NCI-H1417 treated with DMSO at 0.1 percent for 48 hours (cell line): ENCODE measurements at places on chromosomes 13 and 19.

DNA sequence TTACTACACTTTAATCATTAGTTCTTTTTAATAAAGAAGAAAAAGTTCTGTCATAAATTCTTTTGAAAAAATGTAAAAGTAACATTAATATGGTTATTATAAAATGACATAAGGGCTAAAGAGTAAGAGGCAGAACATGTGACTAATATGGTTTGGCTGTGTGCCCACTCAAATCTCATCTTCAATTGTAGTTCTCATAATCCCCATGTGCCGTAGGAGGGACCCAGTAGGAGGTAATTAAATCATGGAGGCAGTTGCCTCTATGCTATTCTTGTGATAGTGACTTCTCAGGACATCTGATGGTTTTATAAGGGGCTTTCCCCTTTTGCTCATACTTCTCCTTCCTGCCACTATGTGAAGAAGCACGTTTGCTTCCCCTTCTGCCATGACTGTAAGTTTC, 104.5 kb downstream of the UGGT2 start:
- DNase-seq = no peak

GRCh38 chr13:98829541-98829940, 77.1 kb upstream of the SLC15A1 start:
- no peak for DNase-seq

GRCh38 chr13:33514362-33514761, 228.8 kb upstream of the STARD13 start:
- DNase-seq = no peak

DNA sequence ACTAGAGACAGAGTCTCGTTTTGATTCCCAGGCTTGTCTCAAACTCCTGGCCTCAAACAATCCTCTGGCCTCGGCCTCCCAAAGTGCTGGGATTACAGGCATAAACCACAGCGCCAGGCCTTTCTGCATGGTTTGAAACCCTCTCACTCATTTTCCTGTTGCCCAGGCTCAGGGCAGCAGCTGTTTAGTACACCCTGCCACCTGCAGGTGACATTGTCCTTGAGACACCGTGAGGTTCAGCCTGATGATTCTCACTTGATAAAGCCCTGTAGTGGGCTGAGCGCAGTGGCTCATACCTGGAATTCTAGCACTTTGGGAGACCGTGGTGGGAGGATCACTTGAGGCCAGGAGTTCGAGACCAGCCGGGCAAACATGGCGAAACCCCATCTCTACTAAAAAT, 12.5 kb downstream of the IL12RB1 start:
- DNase-seq = no peak

- no peak for DNase-seq
Observed at GRCh38 chr19:917323-918151, at the start of gene KISS1R. TSS of gene KISS1R (plus strand) at chr19:917333. CDS start at chr19:917503, 170 bp downstream.

DNA sequence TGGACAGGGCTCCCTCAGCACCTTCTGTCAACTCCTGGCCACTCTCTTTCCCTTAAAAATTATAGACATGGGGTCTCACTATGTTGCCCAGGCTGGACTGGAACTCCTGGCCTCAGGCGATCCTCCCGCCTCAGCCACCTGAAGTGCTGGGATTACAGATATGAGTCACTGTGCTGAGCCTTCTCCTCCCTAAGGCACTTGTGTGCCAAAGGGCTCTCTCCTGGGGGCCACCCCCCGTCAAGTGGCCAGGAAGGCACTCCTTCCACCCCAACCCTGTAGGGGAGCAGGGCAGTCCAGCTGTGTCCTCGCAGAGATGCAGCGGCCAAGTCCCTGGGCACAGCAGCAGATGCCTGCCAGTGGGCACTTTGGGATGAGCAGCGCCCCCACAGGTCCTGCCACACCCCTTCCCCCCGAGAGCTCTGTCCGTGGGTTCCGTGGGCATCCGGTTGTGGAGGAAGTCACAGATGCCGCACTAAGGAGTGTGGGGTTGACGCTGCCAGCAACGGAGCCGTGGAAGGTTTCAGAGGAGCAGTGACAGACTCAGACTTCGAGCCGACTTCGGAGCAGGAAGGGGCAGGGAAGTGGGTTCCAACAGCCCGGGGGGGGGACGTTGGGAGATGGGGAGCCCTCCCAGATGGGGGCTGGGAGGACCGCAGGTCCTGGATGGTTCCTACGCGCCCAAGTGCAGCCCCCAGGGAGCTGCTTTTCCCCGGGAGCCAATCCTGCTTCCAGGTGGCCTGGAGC, 3.3 kb upstream of the UQCR11 start:
- DNase-seq = no peak

DNA sequence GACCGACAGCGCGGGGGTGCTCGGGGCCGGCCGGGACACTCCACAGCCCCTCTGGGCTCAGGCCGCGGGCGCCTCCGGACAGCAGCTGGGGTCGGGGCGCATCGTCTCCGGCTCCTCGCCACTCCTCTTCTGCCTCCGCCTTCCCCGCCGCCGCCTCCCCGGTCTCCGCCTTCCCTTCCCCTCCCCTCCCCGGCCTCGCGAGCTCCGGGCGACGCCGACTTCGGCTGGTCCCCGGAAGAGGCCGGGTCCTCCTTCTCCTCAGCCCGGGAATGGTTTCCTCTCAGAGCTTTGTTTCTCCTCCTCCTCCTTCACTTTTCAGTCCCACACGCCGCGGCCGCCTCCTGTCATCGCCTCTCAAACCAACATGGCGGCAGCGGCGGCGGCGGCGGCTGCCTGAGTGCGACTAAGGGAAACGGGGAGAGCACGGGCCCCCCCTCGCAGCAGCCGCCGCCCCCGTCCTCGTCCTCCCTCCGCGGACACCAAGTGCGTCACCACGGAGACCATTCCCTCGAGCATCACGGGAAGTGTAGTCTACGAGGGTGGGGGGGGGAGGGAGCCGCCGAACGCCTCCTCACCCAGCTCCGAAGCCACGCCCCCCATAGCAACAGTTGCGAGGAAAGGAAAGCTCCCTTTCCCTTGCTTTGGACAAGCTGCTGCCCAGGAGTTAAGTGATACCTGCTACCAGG, at the start of gene UBL3:
Gene UBL3 (minus strand): TSS at position 405 of the 686 bp plus-strand sequence. CDS start 1,079 bp downstream, outside the sequence.
- DNase-seq = peak; percentile 48

DNA sequence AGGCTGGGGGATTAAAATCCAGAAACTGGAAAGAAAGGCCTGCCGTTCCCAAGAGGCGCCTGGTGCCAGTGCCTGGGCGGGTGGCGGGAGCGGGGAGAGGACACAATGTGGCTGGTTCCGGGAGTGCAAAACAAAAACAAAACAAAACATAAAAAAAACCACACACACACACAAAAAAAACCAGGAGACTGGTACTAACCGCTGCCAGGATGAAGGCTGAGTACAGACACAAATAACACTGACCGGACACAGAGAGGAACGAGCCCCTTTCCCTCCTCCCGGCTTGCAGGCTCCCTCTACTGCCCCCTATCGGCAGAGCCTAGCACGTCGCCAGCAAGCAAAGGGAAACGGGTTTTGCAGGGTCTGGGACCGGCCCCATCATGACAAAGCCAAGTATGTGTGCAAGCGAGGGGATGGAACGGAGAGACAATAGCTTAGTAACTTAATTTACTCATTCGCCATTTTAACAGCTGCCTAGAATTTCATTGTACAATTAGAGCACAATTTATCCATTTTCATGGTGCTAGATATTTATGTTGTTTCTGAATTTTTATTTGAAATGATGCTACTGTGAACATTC, 17.9 kb upstream of the ZDHHC20 start:
- no peak for DNase-seq

GRCh38 chr19:29318581-29318980, 105.6 kb upstream of the UQCRFS1 start:
- no peak for DNase-seq

DNA sequence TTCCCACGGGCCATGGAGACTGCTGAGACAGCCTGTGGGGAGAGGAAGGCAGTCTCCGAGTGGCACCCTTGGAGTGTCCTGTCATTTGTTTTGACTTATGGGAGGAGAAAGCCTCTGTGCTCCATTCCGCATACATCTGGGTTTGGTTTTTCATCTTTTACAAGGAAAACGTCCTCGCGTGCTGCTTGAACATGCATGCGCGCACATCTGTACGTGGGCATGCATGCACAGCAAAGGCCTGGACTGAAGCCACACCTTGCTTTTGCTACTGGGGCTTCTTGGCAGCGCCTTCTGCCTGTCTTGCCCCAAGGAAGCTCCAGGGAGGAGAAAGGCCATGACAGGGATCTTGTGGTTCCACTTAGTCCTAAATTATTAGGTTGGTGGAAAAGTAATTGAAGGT, 44.0 kb downstream of the SUGP2 start:
- DNase-seq = no peak

GRCh38 chr13:22298530-22298929, 627.7 kb downstream of the FGF9 start:
- no peak for DNase-seq

GRCh38 chr13:20684546-20684945, 19.0 kb upstream of the IL17D start:
- no peak for DNase-seq

- no peak for DNase-seq
Observed at GRCh38 chr19:19399733-19400433, 5.6 kb upstream of the GATAD2A start.
